Head of caudate nucleus (tissue), 42 donors: ENCODE measurements at places on chromosomes 3 and 15.

GRCh38 chr3:134035836-134036235 is 6.1 kb upstream of the SLCO2A1 start:
- DNase-seq, result no peak

DNA sequence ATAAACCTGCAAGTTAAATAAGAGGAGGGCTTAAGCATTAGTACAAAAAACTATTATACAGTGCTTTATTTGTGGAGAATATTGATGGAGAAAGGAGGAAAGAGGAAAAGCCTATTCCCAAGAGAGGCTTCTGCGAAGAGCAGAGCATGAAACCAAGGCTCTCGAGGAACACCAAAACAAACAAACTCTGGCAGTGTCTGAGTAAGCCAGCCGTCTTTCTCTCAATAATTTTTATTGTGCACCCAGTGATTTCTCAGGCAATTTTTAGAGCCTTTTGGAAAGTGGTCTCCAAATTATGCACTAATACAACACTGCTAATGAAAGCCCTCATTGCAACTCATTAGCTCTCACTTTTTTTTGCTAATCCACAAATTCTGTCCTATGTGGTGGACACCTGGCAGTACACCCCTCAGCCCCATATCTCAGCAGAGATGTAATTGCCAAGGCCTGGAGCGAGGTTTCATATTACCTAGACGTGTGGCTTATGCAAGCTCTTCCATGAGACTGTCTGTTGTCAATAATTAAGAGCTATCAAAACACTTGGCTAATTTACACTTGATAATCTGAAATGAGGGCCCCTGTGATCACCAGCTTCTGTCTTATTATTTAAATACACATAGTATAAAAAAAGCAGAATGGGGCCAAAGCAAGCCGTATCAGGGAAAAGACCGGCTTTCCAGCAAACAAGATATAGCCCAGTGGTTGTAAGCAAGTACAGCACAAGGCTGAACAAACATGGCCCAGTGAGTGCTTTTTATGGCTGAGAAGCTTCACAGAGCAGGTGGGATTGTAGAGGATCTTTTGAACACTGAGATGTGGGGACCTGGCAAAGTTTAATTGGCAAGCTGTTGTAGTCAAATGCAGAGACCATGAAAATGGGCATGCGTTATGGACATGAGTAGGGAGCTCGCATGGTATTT is 216.9 kb downstream of the ROBO2 start:
- DNase-seq, result no peak

GRCh38 chr15:36729418-36729817 is 150.0 kb downstream of the CDIN1 start:
- no peak for DNase-seq

- no peak for DNase-seq
Measured at GRCh38 chr3:129758306-129758705, 135.2 kb downstream of the TMCC1 start.

GRCh38 chr3:49703443-49703927 is 14.1 kb downstream of the RNF123 start:
- peak; percentile 69 for DNase-seq

DNA sequence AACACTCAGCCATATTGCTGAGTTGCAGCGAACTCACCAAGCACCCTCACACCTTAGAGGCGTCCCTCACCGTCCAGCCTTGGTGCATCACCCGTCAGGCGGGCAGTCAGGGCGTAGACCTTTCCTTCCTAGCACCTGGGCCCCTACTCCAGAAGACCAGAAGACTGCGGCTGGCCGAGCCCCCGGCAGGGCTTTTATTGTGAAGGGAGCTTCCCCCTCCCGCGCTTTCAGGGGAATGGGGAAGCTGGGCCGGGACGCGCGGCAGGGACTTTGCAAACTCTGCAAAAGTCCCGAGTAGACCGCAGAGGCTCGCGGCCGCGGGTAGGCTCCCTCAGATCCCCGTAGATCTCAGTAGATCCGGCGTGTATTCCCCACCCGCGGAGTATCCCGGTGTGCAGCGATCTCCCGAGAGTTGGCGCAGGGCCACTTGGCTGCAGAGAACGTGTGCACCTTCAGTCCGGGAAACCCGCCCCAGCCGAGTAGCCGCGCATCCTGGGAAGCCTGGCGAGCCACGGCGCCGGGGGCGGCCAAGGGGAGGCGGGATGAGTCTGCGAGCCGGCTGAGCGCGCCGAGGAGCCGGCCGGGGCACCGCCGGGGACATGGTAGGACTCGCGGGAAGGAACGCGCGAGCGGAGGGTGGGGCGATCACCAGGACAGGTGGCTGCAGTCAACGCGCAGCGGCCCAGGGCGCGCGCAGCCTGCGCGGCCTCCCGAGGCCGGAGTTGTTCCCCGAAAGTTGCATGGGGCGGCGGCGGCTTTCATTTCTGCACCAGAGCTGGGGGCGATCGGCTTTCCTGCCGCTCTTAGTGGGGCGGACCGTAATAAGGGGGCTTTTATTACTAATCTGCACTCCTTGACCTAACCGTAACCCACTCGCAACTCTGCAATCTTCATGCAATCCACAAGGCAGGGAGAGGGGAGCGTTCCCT is at the start of gene GASK1A:
Gene GASK1A, plus strand, starts transcription at position 268 of the 929 bp plus-strand sequence. Its CDS starts 332 bp downstream, at position 600.
- DNase-seq, result peak; percentile 53

- DNase-seq, result no peak
Measured at GRCh38 chr3:54703923-54704322, 223.9 kb downstream of the LRTM1 start.

DNA sequence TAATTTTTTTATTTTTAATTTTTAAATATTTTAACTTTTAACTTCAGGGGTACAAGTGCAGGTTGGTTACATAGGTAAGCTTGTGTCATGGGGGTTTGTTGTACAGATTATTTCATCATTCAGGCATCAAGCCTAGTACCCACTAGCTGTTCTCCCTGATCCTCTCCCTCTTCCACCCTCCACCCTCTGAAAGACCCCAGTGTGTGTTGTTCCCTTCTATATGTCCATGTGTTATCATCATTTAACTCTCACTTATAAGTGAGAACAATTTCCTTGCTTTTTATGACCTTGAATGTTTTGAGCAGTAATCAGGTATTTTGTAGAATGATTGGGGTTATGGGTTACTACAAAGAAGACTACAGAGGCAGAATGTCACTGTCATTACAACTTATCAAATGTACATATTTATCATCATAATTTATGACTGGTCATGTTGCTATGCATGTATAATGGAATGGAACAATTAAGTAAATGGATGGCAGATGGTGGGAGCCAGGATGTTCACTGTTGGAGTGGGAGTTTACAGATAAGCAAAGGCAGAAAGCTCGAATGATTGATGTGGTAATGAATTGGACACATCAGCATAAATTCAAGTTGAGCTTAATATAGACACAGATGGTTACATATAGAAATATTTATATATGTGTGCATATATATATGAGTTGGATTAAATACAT is 563.8 kb upstream of the ROBO1 start:
- no peak for DNase-seq

DNA sequence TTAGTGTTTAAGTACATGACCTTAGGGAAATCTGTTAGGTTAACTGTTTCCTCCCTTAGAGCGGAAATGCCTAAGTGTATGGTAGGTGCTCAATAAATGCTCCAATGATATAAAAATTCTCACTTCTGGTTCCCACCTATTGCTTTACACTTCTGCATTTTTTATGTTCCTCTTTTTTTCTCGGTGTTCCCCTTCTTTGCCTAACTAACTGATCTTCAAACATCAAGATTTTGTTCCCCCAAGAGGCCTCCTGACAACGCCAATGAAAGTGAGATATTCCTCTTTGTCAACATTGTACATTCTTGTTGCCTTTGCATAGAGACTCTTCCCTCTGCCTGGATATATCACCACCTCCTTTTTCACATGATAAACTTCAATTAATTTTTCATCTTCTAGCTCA is 17.4 kb downstream of the SLC35A5 start:
- no peak for DNase-seq

DNA sequence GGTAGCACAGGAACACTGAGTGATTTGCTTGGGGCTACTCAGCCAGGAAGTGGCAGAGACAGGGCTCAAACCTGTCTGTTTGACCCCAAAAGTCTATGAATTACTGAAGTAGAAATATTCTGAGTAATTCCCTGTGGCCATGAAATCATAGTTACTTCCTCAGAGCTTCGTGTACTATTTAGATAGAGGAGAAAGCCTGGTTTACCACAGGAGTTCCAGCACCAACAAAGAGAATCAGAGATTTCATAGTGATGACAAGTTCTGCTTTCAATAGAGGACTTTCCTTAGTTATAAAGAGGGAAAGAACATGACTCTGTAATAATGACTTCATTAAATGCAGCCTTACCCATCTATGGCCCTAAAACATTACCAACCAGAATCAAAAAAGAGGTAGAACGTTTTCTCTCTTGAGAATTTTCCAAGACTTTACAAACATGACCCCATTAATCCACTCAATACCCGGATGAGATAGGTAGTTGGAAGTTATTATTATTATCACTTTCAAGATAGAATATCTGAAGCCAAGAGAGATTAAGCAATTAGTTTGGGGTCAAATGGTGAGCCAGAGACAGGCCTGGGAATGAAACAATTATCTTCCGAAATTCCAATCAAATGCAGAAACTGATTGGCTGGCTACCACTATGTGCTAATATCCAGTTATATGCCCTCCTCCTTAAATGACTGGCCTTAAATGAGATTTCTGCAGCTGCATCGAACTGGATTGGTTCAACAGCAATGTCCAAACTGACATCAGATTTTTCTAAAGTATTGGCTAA is 13.6 kb upstream of the WNT5A start:
- DNase-seq, result no peak

GRCh38 chr3:115325539-115325938 is 178.5 kb upstream of the ZBTB20 start:
- DNase-seq, result no peak

GRCh38 chr3:47870156-47870555 is 67.2 kb downstream of the DHX30 start:
- no peak for DNase-seq

- DNase-seq, result no peak
Measured at GRCh38 chr15:61171209-61171608, 57.9 kb downstream of the RORA start.

GRCh38 chr3:4380013-4380412 is 76.8 kb downstream of the SETMAR start:
- no peak for DNase-seq

DNA sequence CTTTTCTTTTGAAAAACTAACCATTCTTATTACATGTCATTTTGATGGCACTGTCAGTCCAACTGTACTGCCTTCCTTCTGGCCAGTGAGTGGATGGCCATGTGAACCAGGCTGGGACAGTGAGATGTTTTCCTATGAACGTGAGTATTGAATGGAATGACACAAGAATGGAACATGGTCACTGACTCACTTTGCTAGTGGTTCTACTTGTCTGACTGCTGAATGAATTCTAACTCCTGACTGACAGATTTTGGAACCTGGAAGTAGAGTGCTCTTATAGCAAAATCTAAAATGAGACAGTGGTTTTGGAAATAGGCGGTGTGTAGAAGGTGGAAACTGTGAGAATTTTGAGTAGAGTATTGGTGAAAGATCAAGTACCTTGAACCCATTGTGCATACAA is 606.9 kb upstream of the KCNMB2 start:
- no peak for DNase-seq

GRCh38 chr3:127216415-127217261 is 23.7 kb downstream of the PRR23E start:
- DNase-seq, result no peak

GRCh38 chr15:25682340-25682739 is 180.8 kb downstream of the ATP10A start:
- no peak for DNase-seq
